HT1080 (cell line): ENCODE measurements at places on chromosomes 16 and 17. TPM values are rescaled to one million over a fixed set of nuclear protein-coding genes. Genes with fewer than 3 reads are reported as not detected.

DNA sequence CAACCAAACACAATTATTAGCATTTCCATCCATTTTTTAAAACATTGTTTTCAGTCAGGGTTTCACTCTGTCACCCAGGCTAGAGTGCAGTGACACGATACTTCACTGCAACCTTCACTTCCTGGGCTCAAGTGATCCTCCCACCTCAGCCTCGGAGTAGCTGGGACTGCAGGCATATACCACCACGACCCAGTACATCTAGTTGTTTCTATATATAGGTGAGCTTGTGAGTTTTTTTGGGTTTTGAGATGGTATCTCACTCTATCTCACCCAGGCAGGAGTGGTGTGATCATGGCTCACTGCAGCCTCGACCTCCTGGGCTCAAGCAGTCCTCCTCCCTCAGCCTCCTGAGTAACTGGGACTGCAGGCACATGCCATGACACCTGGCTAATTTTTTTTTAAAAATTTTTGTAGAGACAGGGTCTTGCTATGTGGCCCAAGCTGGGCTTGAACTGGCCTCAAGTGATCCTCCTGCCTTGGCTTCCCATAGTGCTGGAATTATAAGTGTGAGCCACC lies 21.5 kb upstream of the ATP5MC1 start:
- no peak for DNase-seq

DNA sequence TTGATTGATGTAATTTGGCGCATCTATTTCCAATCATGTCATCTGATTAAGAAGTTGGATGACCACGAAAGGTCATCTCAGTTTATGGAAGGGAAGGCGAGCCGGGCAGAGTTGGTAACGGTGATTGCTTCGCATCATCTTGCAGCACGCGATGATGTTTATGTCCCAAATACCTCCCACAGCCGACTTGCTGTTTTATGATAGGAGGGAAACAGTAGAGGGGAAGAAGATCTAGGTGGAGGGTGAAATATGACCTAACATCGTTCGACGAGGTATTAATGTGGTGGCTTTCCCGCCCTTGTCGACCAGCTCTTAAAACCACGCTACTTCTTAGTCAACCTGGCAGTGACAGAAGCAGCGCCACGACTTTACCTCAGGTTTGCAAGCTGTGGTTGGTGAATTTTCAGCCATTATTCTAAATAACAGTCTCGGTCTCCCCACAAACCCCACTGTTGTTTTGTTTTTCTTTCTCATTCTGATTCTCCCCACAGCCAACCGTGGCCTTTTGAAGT lies 805 bp upstream of the TANC2 start:
- DNase-seq: no peak

GRCh38 chr16:47309581-47310312 lies 151.1 kb downstream of the ITFG1 start:
- no peak for DNase-seq

DNA sequence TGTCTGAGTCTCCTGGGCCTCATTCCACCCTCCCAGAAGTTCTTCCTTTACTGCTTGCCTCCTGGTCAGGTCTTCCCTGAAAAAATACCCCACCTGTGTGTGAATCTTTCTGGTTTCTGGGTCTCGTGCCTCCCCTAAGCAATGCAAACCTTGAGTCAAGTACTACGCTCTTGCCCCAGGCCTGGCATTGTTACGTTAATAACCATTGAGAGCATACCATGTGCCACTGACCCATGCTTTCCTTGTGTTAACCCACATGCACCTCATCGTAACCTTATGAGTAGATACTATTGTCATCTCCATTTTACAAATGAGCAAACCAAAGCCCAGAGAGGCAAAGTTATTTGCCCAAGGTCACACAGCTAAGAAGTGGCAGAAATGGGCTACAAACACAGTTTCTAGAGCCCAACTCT lies 25.4 kb upstream of the TOB1 start:
- DNase-seq: no peak

GRCh38 chr16:8929086-8929748 lies 34.5 kb downstream of the USP7 start:
- no peak for DNase-seq

DNA sequence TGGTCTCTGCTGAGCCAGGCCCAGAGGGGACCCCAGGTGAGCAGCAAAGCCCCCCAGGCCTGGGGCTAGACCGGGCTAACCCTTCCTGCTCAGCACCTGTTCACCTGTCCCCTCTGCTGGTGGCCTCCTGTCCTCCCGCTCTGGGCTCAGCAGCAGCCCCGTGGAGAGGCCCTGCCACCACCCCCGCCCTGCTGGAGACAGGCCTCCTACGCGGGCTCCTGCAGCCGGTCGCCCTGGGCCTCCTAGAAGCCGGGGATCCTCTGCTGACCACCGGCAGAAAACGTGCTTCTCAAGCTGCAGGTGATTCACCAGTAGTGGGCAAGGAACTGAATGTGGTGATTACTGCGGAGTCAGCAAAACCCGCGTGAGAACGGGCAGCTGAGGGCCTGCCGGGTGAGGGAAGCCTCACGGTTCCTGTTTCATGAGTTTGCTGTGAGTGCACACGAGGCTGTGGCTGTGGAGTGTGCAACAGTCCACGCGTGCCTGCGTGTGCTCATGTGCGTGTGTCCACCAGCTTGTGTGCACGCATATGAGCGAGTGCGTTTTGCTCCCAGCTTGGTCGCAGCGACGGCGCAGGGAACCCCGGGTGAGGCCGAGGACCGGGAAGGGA lies 792 bp downstream of the SECTM1 start:
- DNase-seq: no peak

Gene TEKT5
- 0.11 TPM in 1 of 2 replicates, not detected in the other for total RNA-seq
